ENCODE measurements at places on chromosomes 7 and 10. TPM values are rescaled to one million over a fixed set of nuclear protein-coding genes. Genes with fewer than 3 reads are reported as not detected.

The CNPY4 gene
- polyA plus RNA-seq, result 41.5 TPM

The OR13A1 gene
- polyA plus RNA-seq, result 0.06 TPM

The ZNF735 gene
- not detected for polyA plus RNA-seq

The ENO4 gene
- 2.5 TPM for polyA plus RNA-seq

The MGMT gene
- polyA plus RNA-seq, result 13.8 TPM

The KLF14 gene
- 0.19 TPM for polyA plus RNA-seq

The FOXI2 gene
- not detected for polyA plus RNA-seq

The CALN1 gene
- 0.40 TPM for polyA plus RNA-seq

The SFRP4 gene
- 0.54 TPM for polyA plus RNA-seq

Data from right lung (tissue), 10 donors.